ENCODE measurements at places on chromosomes 4 and X.

GRCh38 chr4:2009651-2010233 lies 968 bp upstream of the NELFA start:
- peak; percentile 11 for DNase-seq

DNA sequence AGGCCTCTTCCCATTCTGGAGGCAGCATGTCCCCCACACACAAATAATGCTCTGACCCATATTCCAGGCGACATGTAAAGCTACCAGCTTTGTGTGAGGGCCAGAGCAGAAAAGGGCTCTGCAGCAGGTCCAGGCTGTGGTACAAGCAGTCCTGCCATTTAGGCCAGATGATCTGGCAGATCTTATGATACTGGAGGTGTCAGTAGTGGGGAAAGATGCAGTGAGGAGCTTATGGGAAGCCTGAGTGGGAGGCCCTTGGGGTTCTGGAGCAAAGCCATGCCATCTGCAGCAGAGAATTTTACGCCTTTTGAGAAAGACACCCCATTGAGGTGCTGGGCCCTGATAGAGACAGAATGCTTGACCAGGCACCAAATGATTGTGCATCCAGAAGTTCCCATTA lies 7.7 kb downstream of the SYN1 start:
- no peak for DNase-seq

DNA sequence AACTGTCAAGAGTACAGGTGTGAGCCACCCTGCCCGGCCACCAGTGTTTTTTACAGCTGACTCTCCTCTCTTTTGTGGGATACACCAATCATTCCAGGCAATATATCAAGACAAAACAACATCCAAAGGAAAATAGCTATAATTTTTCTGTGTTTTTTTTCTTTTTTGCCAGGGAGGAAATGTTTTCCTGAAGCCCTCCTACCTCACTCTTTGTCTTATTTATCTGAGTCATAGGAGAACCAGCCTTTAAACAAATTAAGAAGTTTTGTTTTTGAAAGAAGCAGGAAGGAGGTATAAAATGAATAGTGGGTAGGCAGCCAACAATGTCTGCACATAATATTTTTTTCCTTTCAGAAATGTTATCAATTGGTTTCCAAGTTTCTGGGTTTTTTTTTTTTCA lies 493.9 kb downstream of the CCSER1 start:
- DNase-seq, result no peak

GRCh38 chr4:17817027-17817426 lies 6.2 kb downstream of the NCAPG start:
- no peak for DNase-seq

DNA sequence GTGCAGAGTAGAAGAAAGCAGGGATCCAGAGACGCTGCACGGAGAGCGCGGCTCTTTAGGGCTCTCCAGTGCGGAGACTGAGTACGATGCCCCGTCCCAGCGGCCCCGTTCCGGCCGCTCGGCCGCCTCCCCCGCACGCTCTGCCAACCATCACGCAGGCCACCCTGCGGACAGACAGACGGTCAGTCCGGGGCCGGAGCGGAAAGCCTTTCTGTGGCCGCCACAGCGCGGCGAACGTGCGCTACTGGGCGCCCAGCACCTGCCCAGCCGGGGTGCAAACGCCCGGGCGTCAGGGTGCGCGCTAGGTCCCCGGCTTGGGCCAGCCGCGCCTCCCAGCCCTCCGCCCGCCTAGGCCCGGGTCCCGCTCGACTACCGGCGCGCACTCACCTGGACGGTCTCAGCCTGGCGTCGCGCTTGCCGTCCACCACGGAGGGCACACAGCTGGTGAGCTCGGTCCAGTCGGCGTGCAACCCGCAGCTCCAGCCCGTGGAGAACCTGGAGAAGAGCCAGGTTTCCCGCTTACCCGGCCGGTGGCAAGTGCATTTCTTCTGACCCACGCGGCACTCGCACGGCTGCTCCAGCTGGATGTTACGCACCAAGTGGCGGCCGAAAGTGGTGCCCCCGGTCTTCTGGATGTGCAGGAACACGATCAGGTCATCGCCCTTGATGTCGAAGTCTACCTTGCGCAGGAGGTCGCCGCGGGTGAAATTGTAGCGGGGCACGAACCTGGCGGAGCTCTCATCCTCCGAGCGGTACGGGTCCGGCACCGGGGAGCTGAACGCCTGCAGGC lies 1.8 kb downstream of the HS6ST2 start:
- no peak for DNase-seq

DNA sequence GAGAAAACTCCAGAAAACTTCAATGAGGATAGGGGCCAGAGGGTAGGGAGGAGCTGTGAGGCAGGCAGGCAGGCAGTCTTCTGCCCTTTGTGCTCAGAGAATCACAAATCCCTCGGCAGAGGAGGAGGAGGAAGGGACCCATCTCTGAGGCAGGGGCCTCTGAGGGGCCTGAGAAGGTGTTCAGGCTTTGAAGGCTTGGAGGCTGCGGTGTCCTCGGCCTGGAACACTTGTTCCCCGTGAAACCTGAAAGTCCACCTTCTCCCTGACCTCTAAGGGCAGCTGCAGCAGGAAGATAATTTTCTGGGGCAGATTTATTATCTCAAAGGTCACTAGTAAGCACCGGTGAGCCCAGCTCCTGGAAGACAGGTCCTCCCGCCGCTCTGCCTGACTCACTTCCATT lies 200.3 kb upstream of the BCOR start:
- no peak for DNase-seq

DNA sequence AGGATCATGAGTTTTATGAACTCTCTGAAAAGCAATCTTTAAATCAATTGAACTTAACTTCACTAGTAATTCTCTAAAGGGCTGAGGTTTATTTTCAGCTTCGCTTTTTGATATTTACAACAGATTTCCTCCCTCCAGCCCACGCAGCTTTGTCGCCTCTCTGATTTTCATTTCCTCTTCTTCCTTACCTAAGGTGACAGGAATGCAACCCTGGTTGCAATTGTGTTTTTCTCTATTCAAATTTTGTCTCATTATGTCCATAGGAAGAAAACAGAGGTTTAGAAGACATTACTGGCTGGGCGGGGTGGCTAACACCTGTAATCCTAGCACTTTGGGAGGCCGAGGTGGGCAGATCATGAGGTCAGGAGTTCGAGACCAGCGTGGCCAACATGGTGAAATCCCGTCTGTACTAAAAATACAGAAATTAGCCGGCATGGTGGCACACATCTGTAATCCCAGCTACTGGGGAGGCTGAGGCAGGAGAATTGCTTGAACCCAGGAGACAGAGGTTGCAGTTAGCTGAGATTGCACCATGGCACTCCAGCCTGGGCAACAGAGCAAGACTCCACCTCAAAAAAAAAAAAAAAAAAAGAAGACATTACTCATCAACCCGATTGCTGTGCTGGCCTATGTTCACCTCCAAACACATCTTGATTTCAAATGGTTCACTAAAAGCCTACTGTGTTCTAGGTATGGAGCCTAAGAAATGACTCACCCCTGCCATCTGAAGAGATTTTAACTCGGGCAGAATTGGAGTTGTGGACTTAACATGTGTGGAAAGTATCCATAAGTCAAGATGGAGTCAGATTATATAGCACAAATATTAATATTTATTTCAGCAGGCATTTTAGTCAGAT lies 36.8 kb downstream of the VSIG4 start:
- DNase-seq, result no peak

DNA sequence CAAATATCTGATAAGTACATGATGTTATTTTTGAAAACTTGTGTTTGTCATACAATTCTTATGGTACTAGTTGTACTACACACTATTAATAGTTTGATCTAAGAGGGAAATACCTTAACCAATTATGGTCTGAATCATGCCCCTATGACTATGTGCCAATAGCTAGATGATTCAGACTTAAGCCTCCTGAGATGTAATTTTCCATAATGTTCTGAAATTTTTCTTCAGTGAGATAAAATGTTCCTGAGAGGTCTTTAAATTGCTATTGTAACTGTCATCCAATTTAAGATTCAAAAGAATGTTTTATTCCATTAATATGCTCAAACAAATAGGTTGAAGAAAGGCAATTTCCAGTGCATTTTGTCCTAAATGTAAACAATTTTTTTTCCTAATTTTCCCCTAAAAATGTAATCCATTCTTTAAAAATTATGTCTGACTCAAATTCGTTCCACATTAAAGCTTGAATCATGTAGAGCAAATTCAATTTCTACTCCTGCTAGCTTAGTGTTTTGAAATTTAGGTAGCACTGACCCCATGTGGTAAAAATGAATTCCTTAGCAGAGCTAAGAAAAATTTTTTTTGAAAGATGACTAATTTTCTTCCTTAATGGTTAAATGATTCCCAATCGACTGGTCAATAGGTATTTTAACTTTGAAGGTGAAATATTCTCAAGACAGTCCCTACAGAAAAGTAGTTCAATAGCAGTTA lies 49.1 kb downstream of the APOOL start:
- no peak for DNase-seq

DNA sequence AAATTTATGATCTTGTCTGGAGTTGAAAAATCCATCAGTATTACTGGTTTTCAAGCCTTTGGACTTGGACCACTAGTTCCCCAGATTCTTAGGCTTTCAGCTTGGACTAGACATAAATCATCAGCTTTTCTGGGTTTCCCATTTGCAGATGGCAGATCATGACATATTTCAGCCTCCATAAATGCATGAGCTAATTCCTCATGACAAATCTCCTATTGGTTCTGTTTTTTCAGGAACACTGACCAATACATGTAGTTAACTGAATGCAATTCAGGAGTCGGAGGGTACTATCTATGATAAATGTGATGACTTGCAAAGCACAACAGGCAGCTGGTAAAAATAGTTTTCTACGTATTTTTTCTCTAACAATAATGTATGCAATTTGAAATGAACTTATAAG lies 635.6 kb downstream of the TRAM1L1 start:
- no peak for DNase-seq

DNA sequence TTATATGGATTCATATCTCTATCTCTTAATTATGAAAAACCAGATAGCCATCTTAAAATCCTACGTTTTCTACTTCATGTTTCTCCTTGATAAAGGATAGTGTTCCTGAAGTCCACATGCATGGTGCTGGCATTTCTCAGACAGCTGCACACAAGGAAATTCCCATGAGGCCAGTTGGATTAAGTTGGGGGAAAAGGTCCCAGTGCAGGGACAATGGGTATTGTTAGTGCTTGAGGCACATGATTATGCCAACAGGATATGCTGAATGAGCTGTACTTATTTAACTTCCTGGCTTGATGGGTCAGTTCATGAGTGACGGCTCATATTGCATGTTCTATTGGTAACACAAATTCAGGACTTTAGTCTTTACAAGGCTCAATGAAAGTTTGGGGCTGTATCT lies 913.9 kb upstream of the NDST4 start:
- no peak for DNase-seq

DNA sequence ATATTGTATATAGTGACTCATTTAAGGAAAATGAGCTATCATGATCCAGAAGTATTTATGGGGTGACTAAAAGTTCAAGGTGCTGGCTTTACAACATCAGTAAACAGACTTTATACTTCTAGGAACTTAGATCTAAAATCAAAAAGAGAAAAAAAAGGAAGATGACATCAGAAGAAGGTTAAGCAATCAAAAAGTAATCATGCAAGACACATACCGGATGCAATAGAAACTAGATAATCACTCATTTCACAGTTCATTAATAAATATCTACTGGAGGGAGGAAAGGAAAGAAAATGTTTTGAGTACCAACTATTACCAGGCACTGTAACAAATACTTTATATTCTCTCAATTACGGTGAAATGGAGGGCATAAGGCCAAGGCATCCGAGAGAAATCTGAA lies 276.4 kb downstream of the SPRY1 start:
- DNase-seq, result no peak

DNA sequence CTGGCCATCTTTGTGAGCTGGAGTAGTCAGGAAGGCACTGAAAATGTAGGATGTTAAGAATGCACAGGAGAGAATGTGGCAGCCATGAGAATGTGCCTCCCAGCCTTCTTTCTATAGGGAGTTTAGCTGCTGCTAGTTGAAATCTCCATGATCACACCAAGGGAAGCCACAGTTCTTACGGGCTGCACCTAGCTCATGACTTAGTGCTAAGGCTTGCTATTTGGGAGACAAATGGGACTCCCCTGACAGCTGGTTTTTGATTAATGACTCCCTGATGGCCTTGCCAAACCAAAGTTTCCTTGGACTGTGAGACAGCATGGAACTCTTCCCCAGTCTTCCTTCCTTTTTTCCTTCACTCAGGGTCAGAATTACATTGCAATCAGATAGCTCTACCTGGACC lies 9.2 kb downstream of the CTSO start:
- DNase-seq, result no peak

DNA sequence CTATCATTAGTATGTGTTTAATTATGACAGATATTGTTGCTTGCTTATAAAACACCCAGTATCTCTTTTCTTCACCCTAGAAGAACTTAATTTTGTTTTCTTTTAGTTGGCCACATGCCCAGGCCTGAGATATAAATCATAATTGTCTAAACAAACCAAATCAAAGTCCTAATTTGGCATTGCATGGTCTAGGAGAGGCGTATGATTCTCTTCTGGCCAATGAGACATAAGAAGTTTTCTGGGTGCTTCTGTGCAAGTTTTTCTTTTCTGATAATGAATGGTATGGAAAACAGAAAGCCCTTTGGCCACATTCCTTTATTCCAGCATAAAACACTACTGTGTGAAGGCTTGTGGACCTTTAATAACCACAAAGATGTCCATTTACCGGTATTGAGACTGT lies 192.9 kb upstream of the CTSO start:
- DNase-seq, result no peak

DNA sequence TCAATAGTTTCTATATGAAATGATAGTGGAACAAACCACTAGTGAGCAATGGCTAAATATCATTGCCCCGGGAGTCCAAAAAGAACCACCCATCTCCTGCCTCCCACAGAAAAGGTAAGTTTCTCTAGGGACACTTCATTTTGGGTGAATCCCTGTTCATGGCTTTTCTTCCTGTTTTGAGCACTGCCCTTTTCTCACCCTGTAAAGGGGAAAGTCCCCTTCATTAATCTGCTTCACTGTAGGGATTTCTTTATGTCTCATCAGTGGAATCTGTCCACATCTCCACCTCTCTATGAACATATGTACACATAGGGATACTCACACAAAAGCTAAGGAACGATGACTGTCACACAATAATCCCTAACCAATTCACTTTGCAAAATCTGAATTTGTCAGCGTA lies 28.6 kb downstream of the MAGED4 start:
- no peak for DNase-seq

- no peak for DNase-seq
Measured at GRCh38 chr4:85407546-85407945, 67.4 kb upstream of the ARHGAP24 start.

GRCh38 chrX:105515561-105515960 lies 295.1 kb upstream of the TEX13A start:
- no peak for DNase-seq

DNA sequence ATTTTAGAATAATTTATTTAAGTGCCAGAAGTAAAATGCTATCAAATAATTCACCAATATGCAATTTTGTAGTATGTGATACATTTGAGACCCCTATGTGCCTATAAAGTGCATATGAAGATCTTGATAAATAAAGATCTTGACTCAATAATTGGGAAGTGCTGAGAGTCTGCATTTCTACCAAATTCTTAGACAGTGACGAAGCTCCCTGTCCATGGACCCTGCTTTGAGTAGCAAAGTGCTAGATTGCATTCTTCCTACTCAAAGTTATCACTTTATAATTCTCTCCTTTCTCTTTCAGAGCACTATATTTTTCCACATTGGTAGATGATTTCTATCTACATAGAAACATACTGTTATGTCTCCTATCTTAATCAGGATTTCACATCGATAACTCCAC lies 1393.9 kb downstream of the ARAP2 start:
- no peak for DNase-seq
